A673 (cell line): ENCODE measurements at places on chromosomes 13 and 19. TPM values are rescaled to one million over a fixed set of nuclear protein-coding genes. Genes with fewer than 3 reads are reported as not detected.

Gene SIGLEC9
- total RNA-seq = not detected in 2 replicates

Gene PABPC3
- 0.24 TPM in 1 of 2 replicates, not detected in the other for total RNA-seq

Gene B3GLCT
- total RNA-seq = 8.5 and 9.6 TPM in 2 replicates

Gene CGB5
- total RNA-seq = not detected in 2 replicates

Gene BST2
- total RNA-seq = 1.3 and 3.6 TPM in 2 replicates

Gene APOC4
- total RNA-seq = not detected in 2 replicates

Gene TMEM145
- 4.9 and 5.7 TPM in 2 replicates for total RNA-seq

Gene PCDH8
- total RNA-seq = 4.3 and 4.8 TPM in 2 replicates

Gene SLC17A7
- 1.7 and 1.8 TPM in 2 replicates for total RNA-seq

Gene ATXN8OS
- total RNA-seq = not detected in 2 replicates

Gene TUBA3C
- not detected in 2 replicates for total RNA-seq

Gene SPTBN4
- total RNA-seq = 0.43 and 0.94 TPM in 2 replicates

Gene IFNL1
- not detected in 2 replicates for total RNA-seq

Gene SYCN
- not detected in 2 replicates for total RNA-seq

Gene ZSCAN4
- not detected in 2 replicates for total RNA-seq

Gene LILRB2
- not detected in 2 replicates for total RNA-seq

Gene ZNF470
- 5.0 and 5.1 TPM in 2 replicates for total RNA-seq

Gene SPACA4
- total RNA-seq = not detected in 2 replicates

Gene NXNL1
- not detected in 2 replicates for total RNA-seq

Gene SSBP4
- 242 and 248 TPM in 2 replicates for total RNA-seq

Gene PLK5
- not detected in 2 replicates for total RNA-seq

Gene CFAP97D2
- total RNA-seq = not detected in 2 replicates

Gene TYROBP
- not detected in 2 replicates for total RNA-seq

Gene KIR2DL1
- not detected in 2 replicates for total RNA-seq

Gene STAP2
- total RNA-seq = 2.0 and 3.0 TPM in 2 replicates

Gene NLRP13
- not detected in 2 replicates for total RNA-seq

Gene SELENOV
- total RNA-seq = not detected in 2 replicates

Gene ZNF135
- 7.0 and 8.2 TPM in 2 replicates for total RNA-seq

Gene ASF1B
- 50.0 and 54.6 TPM in 2 replicates for total RNA-seq

Gene TINCR
- 0.34 and 0.90 TPM in 2 replicates for total RNA-seq

Gene ZNF260
- 18.0 and 20.4 TPM in 2 replicates for total RNA-seq

Gene RNF113B
- total RNA-seq = not detected in 2 replicates

Gene PKN1
- total RNA-seq = 91.4 and 127 TPM in 2 replicates

Gene SNRNP70
- total RNA-seq = 291 and 295 TPM in 2 replicates

Gene CBY2
- not detected in 2 replicates for total RNA-seq

Gene PLIN3
- 30.6 and 39.9 TPM in 2 replicates for total RNA-seq

Gene PSG7
- total RNA-seq = not detected in 2 replicates

Gene ELAVL3
- 5.3 TPM in 2 replicates for total RNA-seq

Gene CRTC1
- total RNA-seq = 18.1 and 20.3 TPM in 2 replicates

Gene TEAD2
- 121 and 125 TPM in 2 replicates for total RNA-seq

Gene MYH14
- total RNA-seq = 0.84 and 1.4 TPM in 2 replicates

Gene CATSPERD
- not detected in 2 replicates for total RNA-seq

Gene CEACAM18
- total RNA-seq = not detected in 2 replicates

Gene SLAIN1
- total RNA-seq = 267 and 314 TPM in 2 replicates

Gene CCDC70
- not detected in 2 replicates for total RNA-seq

Gene ZNF560
- total RNA-seq = 5.7 and 8.0 TPM in 2 replicates

Gene SLC25A41
- 0.39 and 0.44 TPM in 2 replicates for total RNA-seq

Gene ZNF726
- total RNA-seq = 0.80 TPM in 1 of 2 replicates, not detected in the other
